ENCODE measurements at places on chromosomes 13 and 19.

DNA sequence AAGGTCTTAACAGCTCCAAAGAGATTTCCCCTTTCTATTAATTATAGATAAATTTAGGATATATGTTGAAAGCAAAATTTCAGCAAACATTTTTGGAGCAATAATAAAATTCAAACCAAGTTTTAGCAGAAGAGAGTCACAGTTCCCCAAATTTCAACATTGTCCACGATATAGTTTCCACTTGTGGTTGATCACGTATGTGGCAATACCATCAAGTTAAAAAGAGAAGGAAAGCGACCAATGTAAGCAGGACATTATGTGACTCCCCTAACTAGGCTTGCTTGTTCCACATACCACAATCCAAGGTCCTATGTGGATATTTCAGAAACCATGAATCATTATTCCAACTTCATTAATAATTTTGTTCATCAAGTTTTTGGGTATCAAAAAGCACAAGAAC lies 52.8 kb downstream of the ELF1 start:
- DNase-seq = no peak

DNA sequence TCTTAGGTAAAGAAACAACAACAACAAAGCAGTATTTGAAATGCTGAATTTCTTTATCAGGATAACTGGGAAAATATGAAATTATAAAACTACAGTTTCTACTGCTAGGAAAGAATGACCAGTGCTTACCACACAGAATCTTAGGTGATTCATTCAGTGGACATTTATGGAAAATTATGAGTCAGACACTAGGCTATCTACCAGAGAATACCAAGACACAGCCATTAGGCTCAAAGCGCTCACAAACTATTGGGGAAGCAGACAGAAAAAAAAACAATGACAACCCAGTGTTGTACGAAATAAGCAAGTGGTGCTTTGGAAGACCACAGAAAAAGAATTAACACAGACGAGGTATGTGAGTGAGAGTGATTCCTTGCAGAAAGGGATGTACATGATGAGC lies 1019.5 kb downstream of the PCDH9 start:
- DNase-seq = no peak

DNA sequence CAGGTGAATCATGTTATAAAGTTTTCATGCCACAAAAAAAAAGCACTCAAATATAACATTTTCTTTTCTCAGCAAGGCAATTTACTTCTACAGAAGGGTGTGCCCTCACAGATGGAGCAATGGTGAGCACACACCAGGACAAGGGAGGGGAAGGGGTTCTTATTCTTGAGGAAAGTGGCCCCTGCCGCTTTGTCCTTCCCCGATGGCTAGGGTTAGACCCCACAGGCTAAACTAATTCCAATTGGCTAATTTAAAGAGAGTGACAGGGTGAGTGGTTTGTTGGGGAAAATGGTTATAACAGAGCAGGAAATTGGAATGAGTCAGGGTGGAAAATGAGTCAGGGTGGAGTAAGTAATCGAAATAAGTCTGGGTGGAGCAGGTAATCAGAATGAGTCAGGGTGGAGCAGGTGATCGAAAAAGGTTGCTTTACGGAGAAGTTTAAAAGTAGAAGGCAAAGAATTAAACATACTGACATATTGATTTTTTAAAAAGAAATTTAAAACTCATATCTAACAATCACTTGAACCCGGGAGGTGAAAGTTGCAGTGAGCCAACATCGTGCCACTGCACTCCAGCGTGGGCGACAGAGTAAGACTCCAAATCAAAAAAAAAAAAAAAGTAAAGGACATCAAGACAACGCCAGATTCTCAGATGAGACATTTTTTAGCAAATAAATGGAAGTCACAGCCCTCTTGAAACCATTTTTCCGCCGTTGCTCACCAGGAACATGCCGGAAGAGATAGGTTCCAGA lies 813 bp downstream of the ZNF562 start:
- DNase-seq = peak; percentile 79

DNA sequence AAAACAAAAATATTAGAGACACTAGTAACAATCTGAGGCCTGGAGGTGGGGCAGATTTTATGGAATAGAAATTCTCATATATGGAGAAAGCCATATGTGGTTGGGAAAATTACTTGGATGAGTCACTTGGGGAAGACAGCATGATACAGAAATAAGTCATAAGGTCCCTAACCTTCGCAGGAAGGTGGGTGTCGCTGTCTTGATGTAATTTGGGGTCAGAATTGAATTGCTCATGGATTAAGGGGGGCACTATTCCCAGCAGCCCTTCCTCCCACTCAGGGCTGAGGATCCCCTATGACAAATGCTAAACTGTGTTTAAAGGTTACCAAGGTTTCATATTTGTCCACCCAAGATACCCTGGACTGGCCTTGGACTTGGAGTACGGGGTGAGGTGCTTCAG lies 5.0 kb downstream of the RDH8 start:
- no peak for DNase-seq

DNA sequence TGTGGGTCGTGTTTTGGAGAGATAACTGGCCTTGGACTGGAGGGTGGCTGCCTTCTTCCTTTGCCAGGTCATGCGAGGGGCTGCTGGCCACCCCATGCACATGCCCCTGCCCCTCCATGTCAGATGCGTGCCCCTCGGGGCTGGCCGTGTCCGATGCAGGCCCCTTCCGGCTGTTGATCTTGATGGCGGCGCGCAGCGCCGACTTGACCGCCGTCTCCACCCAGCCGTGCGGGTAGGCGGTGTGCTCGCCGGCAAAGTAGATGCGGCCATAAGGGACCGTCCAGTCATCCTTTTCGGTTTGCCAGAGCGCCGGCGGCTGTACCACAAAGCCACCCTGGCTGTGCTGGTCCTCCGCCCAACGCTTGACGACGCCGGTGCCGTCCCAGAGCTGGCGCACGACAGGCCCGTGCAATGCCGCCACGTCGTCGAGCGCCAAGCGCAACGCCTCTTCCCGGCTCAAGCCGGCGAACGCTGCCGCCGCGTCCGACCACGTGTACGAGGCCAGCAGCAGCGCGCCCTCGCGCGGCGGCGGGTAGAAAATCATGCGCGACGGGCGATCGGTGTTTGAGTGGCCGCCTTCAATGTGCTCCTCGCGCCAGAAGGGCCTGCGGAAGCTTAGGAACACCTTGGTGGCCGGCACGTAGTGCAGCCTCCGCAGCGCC lies 6.9 kb downstream of the IL4I1 start:
- DNase-seq = peak; percentile 86

DNA sequence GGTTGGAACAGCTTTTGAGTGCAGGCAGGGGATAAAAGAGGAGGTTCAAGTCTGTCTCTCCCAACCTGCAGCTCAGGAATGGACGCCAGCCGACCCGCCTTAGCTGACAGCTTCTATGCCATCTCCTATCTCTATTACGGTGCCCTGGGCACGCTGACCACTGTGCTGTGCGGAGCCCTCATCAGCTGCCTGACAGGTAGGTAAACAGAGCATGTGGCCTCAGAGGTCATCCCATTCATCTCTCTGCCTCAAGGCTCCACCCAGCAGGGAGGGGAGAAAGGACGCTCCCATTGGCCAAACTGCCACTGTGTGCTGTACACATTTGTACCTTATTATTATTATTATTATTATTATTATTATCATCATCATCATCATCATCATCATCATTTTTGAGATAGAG lies 16.5 kb downstream of the SLC5A5 start:
- DNase-seq = no peak

GRCh38 chr13:85982102-85982501 lies 182.9 kb upstream of the SLITRK6 start:
- no peak for DNase-seq

- DNase-seq = peak; percentile 35
Measured at GRCh38 chr13:36344886-36345437, 1.2 kb downstream of the SPART start.

DNA sequence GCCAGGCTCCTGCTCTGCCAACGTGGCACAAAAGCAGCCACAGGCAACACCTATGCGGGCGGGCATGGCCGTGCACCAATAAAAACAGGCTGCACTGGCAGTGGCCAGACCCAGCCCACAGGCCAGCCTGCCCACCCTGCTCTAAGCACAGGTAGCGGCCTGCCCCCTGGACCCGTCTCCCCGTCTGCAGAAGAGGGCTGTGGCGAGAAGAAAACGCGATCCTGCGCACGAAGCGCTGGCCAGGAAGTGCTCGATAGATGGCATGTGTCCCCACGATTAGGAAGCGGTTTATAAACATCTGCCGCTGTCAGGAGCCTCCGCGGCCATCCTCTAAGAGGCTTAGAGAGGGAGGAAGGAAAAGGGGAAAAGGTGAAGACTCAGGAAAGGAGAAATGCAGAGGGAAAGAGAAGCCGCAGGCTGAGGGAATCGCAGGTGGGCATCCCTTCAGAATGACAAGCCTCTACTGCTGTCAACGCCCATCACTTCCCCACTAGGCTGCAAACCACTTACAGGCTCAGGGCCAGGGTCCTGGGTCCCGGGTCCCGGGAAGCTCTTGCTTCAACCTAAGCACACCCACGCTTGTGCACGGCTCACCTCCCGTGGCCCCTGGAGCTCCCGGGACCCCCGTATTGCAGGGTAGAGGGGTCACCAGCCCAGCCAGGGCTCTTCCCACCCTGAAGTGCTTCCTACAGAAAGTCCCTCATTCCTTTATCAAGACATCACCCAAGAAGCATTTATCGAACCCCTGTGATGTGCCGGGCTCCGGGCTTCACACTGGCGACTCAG lies 10.5 kb downstream of the MLLT1 start:
- DNase-seq = no peak

DNA sequence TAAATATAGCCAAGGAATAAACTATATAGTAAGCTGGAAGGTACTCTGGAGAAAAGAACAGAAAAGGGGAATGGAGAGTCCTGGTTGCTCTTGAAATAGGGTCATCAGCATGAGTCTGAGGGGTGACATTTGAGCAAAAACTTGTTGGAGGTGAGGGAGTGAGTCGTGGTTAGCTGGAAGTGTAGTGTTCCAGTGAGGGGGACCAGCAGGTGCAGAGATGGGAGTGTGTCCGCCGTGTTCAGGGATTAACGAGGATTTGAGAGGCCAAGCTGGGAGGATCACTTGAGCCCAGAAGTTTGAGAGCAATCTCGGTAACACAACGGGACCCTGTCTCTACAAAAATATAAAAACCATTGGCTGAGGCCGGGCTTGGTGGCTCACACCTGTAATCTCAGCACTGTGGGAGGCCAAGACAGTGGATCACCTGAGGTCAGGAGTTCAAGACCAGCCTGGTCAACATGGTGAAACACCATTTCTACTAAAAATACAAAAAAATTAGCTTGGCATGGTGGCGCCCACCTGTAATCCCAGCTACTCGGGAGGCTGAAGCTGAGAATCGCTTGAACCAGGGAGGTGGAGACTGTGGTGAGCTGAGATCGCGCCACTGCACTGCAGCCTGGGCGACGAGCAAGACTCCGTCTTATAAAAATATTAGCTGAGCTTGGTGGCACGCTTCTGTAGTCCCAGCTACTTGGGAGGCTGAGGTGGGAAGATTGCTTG lies 1.1 kb downstream of the SUPT5H start:
- no peak for DNase-seq
